ENCODE measurements at places on chromosomes 3 and 15.

DNA sequence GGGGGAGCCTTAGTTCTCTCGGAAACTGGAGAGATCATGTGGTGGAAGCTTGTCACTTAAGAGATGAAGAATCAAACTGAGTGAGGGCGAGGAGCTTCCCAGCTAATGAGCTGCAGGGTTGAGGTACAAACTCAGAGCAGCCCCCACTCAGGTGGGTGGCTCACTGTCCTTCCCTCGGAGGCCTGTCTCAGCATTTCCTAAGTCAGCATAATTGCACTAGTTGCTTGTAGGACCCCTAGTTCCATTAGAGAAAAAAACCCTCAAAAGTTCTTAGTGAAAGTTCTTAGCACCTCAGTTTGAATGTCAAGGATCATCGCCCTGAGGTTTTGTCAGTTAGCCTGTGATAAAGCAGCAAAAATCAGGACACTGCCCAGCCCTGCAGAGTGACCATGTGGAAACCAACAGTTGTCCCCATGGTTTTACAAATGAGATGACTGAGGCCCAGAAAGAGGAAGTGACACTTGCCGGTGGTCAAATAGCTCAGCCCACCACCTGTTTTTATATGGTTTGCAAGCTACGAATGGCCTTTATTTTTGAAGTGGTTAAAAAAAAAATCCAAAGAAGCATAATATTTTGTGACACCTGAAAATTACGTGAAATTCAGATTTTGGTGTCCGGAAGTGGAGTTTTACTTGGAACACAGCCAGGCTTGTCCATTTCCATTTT, 11.9 kb downstream of the SMAD6 start:
- H3K27ac ChIP-seq: no peak overlapping the region
- H3K27me3 ChIP-seq: no peaks in the 10 kb centered on the region
- no peak for DNase-seq
- H3K4me1 ChIP-seq: peaks cover 2% of the 10 kb centered on the region
- no peak overlapping the region for H3K4me3 ChIP-seq

DNA sequence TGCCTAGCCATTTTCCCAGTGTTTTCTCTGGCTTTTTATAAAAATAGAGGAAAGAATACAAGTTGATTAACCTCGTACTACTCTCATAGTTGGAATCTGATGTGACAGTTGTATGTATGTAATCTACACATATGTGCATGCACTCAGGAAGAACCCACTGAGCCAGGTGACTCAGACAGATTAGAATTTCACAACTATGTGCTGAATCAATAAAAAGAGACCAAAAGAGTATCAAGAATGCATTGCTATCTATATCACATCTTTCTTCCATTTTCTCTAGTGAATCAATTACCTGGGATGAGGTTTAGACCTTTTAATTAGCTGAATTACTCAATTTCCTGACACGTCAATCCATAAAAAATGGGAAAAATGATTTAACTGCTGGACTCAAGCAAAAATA, 319.3 kb upstream of the ATP10A start:
- H3K4me1 ChIP-seq: no peaks in the 10 kb centered on the region
- no peak overlapping the region for H3K27ac ChIP-seq
- no peaks in the 10 kb centered on the region for H3K36me3 ChIP-seq
- no peak for DNase-seq

DNA sequence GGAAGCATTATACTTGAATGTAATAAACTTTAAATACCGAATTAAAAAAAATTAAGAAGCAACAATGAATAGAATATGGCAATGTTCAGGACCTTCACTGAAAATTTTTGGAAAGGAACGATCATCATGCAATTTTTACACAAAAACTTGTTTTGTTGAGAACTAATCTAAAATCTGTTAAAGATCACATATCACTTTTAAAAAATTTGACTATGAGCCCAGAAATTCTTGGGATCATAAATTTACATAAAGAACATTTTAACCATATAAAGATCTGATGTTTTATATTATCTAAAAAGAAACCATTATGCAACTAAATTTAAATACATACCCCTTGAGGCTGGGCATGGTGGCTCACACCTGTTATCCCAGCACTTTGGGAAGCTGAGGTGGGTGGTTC, 76.2 kb upstream of the MELTF start:
- no peak for DNase-seq
- no peak overlapping the region for H3K4me3 ChIP-seq
- no peaks in the 10 kb centered on the region for H3K36me3 ChIP-seq
- no peak overlapping the region for H3K27ac ChIP-seq

- no peak overlapping the region for H3K27ac ChIP-seq
- no peaks in the 10 kb centered on the region for H3K36me3 ChIP-seq
- DNase-seq: no peak
- H3K27me3 ChIP-seq: no peaks in the 10 kb centered on the region
These were observed 175.2 kb downstream of the TP63 start for GRCh38 chr3:189806171-189806951.

GRCh38 chr3:69179740-69180372, 57.5 kb upstream of the LMOD3 start:
- H3K27ac ChIP-seq: no peak overlapping the region
- H3K4me1 ChIP-seq: peaks cover 5% of the 10 kb centered on the region
- no peak for DNase-seq
- no peaks in the 10 kb centered on the region for H3K27me3 ChIP-seq

DNA sequence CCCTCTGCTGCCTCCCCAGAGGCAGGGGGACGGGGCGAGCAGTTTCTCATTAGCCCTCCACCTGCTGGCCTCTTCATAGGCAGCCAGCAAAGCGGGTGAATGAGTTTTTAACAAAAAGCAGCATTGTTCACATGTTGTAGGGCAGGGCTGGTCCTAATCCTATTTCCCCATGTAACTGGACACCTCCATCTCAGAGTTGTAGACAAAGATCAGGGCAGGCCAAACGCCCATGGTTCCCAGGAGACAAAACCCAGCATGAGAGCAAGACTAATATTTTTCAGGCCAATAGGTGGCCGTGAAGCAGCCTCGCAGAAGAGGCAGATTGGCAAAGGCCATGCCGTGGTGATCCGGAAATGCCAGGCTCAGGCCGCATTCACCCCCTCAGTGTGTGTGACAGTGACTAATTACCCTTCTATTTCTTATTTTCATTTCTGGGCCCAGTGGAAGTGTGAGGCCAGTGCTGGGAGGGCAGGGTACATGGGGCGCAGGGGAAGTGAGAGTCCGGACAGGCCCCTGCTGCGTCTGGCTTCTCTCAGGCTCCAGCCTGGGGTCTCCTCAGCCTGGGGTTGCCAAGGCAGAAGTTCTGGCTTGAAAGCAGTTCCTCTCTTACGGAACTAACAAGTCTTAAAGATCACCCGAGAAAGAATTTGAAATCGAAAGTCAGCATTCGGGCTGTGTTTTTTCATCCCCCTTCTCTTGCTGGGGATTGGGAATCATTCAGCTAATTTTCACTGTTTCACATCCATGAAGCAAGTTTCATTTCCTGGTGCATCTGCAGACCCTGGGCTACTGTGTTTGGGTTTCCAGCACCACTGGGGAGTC, 64.8 kb downstream of the BOC start:
- H3K27me3 ChIP-seq: no peaks in the 10 kb centered on the region
- DNase-seq: no peak
- peaks cover 3% of the 10 kb centered on the region for H3K36me3 ChIP-seq
- no peak overlapping the region for H3K4me3 ChIP-seq
- H3K27ac ChIP-seq: peak overlapping the region; percentile 71

DNA sequence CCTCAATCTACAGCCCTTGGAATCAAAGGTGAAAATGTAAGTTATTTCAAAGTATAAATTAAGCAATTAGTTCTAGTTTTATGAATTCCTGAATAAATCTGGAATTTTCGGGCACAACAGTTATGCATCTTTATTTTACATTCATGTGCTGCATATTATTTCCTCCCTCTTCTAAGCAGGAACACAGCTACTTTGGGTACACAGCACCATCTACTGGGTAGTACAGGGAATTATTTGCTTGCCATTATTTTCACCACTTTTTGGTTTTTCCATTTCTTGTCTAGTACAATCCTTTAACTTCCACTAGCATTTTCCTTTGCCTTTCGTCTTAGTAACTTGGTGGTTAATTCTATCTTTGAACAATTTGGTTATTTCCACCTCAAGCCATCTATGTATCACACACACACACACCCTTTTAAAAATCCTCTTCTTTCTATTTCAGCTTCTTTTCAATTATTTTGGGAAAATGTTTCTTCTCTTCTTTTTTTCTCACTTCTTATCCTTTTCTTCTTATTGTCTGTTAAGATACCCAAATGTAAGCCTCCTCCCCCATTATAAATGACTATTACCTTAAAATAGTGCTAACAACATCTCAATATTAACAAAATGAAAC, 451.0 kb downstream of the MFSD1 start:
- H3K36me3 ChIP-seq: no peaks in the 10 kb centered on the region
- no peak overlapping the region for H3K27ac ChIP-seq
- no peaks in the 10 kb centered on the region for H3K27me3 ChIP-seq
- no peak overlapping the region for H3K4me3 ChIP-seq
- DNase-seq: no peak

DNA sequence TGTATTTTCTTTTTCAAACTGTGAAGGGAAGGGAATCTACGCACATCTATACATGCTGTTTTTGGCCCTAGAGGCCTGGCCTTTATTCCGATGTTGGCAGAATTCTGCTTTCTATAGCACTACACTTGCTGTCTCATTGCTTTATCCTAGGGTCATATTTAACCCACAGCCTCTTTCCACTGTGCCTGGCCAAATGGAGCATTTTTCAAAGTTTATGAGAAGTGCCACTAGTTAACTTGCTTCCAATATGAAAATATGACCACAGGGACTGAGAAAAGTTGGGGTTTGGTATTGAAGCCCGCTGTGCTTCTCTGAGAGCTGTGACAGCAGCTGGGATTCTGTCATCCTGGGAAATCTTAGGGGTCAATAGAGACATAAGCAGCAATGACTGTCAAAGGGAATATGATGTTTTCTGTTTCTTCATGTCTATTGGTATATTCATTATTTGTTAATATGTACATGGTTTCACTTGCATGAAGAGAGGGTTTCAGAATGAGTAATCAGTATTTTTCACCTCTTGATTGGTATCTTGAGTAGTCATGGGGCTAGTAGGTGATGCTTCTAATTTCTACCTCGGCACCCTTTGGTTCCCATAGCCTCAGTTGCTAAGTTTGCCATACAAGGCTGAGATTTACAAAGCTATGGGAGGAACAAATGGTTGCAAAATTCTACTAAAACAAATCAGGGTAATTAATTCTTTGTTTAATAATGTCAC, 275.8 kb upstream of the RBMS3 start:
- no peak overlapping the region for H3K4me3 ChIP-seq
- H3K27me3 ChIP-seq: no peaks in the 10 kb centered on the region
- H3K36me3 ChIP-seq: no peaks in the 10 kb centered on the region
- no peak for DNase-seq

GRCh38 chr15:89533861-89534544, 37.6 kb upstream of the RHCG start:
- no peak overlapping the region for H3K27ac ChIP-seq
- no peak overlapping the region for H3K4me3 ChIP-seq
- no peak for DNase-seq
- H3K27me3 ChIP-seq: no peaks in the 10 kb centered on the region
- no peaks in the 10 kb centered on the region for H3K4me1 ChIP-seq
- H3K36me3 ChIP-seq: no peaks in the 10 kb centered on the region

DNA sequence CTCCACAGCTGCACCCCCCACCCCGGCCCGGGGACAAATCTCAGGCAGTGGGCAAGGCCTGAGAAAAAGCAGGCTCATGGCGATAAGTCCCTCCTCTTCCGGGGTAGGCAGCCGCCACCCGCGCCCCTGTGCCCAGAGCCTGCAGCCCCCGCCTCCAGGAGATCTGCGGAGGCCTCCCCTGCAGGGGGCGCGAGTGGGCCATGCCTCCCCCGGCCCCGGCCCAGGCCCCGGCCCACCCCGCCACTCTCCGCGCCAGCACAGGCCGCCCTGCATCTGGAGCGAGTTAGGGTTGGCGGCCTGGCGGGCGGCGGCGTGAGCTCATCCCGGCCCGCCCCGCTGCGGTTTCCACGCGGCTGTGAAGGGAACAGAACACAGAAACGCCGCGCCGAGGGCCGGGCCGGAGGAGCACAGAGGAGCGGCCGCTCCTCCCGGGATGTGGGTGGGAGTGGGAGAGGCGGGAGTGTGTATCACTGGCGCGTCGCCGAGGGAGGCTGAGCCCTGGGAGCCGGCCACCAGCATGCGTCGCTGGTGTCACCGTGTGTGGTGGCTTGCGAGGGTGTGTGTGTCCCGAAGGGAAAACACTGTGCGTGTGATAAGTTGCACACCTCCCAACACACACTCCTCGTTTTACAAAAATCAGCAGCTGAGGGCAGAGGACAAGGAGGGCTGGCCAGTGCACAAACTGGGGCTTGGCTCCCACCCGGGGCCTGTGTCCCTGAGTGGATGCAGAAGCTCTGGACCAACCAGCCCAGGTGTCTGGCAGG, 17.2 kb downstream of the MYL3 start:
- peak; percentile 62 for DNase-seq
- H3K36me3 ChIP-seq: no peaks in the 10 kb centered on the region
- no peaks in the 10 kb centered on the region for H3K27me3 ChIP-seq
- H3K4me1 ChIP-seq: peaks cover 20% of the 10 kb centered on the region
- H3K27ac ChIP-seq: no peak overlapping the region
- peak overlapping the region; percentile 81 for H3K4me3 ChIP-seq

DNA sequence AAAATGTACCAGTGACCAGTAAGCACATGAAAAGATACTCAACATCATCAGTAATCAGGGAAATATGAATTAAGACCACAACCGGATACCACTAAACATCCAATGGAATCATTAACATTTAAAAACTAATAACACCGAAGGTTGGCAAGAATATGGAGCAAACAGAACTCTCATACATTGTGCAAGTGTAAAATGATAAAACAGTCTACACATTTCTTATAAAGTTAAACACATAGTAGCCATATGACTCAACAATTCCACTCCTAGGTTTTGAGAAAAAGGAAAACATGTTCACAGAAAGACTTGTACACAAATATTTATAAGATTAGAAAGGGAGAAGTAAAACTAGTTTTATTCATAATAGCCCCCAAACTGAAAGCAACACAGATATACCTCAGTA, 60.3 kb upstream of the SLCO2A1 start:
- no peak overlapping the region for H3K27ac ChIP-seq
- H3K4me3 ChIP-seq: no peak overlapping the region
- DNase-seq: no peak
- H3K27me3 ChIP-seq: no peaks in the 10 kb centered on the region

DNA sequence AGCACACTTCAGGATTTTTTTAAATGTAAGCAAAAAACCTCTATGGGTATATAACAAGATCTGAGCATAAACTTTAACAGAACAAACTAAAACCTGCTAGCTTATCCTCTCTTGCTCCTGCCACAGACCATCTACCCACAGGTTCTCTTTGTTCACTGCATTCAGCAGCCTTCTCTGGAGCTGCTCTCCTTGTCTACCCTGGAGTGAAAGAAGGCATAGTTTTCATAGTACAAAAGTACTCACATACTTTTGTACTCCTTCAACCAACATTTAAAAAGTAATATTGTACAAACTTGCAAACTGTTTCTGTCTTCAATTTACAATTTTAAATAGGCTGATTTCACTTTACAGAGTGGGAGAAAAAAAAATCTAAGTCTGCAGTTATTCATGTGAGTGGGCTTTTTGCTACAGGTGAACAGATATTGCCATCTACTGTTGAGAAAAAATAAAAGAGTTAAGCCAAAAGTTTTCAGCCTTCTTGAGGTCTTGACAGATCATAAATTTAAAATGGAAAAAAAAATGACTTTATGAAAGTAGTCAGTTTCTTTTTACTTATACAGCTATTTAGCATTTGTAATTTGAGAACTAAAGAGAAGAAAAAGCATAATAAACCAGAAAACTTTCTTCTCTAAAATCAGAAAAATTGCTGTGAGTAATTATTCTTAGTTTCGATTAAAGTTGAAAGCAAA, 20.4 kb downstream of the TERC start:
- H3K27me3 ChIP-seq: peaks cover 6% of the 10 kb centered on the region
- DNase-seq: no peak
- no peaks in the 10 kb centered on the region for H3K4me1 ChIP-seq
- no peak overlapping the region for H3K4me3 ChIP-seq
